ENCODE measurements at places on chromosomes 3 and 15.
A peak's percentile ranks its signal among the peaks of the same experiment; 100 is the strongest.

- no peak for DNase-seq
Observed at GRCh38 chr15:66030650-66031049, 161.4 kb downstream of the RAB11A start.

- DNase-seq = no peak
Observed at GRCh38 chr3:178359728-178360127, 176.5 kb upstream of the KCNMB2 start.

DNA sequence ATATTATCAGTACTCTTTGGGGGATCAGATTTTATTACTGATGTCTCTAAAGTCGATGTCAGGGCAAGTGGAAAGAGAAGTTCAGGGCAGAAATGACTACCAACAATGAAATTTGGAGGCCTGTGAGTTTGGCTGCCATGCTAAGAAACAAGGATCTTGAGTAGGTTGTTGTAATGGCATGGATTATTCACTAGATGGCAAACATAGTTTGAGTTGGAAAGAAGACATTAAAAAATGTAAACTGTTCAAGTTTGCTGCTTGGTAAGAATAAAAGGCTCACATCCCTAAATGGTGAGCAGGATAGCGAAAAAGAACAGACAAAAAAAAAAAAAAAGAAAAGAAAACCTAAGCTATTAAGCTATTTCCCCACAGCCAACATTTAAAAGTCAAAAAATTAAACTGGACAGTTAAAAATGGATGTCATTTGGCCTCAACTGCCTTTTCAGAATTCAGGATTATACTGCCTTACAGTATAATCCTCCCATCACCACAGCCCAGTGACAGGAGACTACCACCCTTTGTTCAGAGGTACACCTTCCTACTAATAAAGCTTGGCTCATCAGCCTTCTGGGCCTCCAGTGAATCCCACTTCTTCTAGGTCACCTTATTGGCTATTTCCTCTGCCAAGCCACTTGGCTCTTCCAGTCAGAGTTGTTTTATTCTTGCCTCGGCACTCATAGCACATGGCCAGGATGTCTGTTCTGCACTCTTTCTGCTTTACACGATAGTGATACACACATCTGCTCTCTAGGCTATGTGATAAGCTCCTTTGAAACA, 163.7 kb downstream of the PLD1 start:
- DNase-seq = peak; percentile 58

DNA sequence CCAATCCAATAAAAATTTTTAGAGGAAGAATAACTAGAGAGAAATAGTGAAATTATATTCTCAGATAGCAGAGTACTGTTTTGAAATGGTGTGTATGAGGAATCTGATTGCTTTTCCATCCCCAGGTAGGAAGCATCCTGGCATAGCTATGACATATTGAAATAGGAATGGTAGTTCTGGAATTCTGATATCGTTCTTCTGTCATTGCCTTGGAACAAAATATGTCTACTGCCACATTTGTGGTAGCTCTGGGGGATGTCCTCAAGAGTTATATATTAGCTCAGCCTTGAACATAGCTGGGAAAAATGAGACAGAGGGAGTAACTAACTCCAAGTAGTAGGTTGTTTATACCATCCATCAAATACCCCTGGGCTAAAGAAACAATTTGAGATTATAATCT, 950.7 kb downstream of the MCTP2 start:
- no peak for DNase-seq

- no peak for DNase-seq
Observed at GRCh38 chr15:74841891-74842373, 1.0 kb downstream of the ULK3 start.

GRCh38 chr3:8658306-8659212, 14.0 kb upstream of the SSUH2 start:
- peak; percentile 65 for DNase-seq

GRCh38 chr15:24986653-24987052, 31.9 kb downstream of the SNRPN start:
- DNase-seq = no peak

DNA sequence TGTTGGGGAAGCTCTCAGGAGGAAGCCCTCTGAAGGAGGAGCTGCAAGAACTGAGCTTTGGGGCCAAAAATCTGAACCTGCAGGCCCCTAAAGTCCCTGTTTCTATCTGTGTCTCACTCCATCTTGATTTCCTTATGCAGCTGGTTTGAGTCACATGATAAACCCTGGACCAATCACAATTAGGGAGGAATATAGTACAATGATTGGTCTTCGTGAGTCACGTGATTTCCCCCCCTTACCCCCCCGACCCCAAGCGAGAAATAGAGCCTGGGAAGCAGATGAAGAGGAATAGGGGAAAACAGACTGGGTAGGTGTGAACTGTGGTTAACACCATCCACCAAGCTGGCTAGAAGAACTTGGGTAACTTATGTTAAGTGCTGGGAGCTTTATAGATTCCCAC, 12.9 kb downstream of the CRABP1 start:
- peak; percentile 44 for DNase-seq

- no peak for DNase-seq
Observed at GRCh38 chr3:59563966-59564365, 514.1 kb upstream of the CFAP20DC start.

DNA sequence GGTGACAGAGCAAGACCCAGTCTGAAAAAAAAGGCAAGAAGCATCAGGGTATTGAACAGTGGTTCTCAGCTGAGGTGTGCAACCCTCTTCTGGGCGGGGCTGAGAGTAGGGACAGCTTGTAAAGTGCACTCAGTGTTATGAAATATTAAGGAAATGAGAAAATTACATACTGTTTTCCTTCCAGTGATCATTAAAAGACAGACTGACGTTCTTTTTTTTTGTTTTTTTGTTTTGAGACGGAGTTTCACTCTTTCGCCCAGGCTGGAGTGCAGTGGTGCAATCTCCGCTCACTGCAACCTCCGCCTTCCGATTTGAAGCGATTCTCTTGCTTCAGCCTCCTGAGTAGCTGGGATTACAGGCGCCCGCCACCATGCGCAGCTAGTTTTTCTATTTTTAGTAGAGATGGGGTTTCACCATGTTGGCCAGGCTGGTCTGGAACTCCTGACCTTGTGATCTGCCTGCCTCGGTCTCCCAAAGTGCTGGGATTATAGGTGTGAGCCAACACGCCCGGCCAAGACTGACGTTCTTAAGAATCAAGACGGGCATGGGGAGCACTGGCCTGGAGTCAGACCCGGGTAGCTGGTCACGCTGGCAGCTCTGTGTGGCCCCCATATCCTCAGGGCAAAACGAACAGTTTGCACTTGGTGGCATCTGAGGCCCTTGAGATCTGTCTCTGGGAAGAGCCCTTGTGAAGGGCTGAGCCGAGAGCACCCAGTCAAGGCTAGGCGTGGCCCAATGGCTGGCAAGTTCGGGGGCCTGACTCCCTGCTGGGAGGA, 11.4 kb downstream of the MAN2A2 start:
- DNase-seq = no peak

DNA sequence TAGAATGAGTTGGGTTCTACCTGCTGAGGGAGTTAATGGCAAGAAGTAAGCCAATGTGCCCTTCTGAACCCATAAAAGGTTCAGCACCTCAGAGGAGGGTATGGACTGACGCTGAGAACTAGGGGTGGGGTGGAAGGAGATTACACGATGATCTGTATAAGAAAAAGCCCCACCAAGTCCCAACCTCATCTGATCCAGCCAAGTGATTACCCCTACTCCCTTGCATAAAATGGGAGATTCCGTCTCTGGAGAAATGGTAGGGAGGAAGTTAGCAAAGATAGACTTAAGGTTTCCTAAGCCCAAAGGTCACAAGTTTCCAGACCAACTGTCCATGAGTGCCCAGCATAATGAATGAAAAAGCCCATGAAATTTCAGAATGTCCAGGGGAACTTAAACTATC, 7.1 kb upstream of the DVL3 start:
- DNase-seq = no peak

DNA sequence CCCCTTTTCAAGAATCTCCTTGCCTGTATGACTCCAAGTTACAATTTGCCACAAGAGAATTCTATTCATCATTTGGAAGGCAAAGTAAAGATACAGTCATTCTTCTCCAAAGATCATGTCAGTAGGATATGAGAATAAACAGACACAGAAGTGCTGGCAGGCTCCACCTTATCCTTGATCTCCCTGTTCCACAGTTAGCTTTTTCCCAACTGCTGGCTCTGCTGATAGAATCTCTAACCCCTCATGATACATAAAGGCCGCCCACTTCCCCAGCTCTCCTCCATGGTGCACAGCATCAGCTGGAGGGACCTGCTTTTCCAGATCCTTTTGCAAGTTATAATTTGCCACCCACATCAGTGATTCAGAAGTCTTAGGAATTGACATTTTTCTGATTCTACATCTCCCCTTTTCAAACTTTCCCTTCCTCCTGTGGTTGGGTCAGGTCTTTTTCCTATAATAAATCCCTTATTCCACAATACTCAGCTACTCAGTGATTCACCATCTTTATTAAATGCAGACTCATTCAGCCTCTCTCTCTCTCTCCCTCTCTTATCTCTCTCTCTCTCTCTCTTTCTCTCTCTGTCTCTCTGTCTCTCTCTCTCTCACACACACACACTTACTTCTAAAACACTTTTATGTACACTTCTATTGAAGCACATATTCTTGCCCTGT, 465.4 kb downstream of the GBE1 start:
- DNase-seq = no peak

DNA sequence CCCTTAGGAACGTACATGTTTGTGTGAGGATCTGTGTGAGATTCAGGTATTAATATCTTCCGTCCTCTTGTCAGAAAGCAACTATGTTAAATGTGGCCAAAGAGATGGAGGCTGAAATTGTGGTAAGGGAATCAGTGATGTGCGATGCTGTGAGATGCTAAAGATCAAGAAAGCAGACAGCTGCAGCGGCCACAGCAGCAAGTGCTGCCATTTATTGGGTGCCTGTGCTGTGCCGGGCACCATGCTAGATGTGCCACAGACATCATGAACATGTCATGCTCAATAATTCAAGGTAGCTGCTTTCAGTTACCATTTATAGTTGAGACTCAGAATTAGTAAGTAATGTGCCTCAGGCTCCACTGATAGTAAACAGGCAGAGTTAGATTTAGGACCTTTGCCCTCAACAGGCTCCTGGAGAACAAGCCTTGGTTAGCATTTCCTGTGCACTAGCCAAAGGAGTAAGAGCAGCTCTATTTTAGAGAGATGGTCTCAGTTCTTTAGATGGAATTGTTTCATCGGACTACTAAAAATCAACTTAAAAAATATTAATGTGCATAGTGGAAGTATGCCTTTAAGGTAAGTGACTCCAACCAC, 24.9 kb downstream of the LARS2 start:
- DNase-seq = no peak

DNA sequence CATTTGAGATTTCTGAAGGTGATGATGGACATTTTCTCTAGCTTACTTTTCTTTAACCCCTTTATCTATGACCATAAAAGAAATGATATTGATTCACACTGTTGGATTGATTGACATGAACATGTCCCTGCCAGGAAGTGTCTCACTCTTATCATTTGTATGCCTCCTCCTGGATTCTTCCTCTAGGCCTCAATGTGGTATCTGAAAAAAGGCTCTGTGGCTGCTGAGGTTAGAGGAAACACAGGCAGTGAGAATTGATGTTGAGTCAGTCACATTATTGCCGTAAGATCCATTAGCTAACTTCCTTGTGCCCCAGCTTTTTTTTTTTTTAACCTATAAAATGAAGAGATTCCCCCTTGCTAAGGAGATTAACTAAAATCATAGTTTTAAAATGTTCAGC, 8.0 kb upstream of the THRB start:
- DNase-seq = no peak

DNA sequence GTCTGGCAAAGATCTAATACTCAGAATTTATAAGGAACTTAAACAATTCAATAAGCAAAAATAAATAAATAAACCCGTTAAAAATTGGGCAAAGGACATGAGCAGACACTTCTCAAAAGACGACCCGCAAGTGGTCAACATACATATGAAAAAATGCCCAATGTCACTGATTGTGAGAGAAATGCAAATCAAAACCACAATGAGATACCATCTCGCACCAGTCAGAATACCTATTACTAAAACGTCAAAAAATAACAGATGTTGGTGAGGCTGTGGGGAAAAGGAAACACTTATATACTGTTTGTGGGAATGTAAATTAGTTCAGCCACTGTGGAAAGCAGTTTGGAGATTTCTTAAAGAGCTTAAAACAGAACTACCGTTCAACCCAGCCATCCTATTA, 188.0 kb upstream of the MRPL3 start:
- DNase-seq = no peak

GRCh38 chr3:166836836-166837235, 543.3 kb downstream of the ZBBX start:
- no peak for DNase-seq

All from DMS53 (cell line).